Activated naive CD8-positive, alpha-beta T cell treated with anti-CD3 and anti-CD28 coated beads for 36 hours (primary cell): ENCODE measurements at places on chromosomes 2 and 18. TPM values are rescaled to one million over a fixed set of nuclear protein-coding genes. Genes with fewer than 3 reads are reported as not detected.
A peak's percentile ranks its signal among the peaks of the same experiment; 100 is the strongest.

NEU2 gene
- total RNA-seq, result not detected

SCN9A gene
- total RNA-seq, result not detected

MORN2 gene
- 9.8 TPM for total RNA-seq

LIPG gene
- 0.64 TPM for total RNA-seq

TCF4 gene
- total RNA-seq, result 1.3 TPM

NEU4 gene
- total RNA-seq, result 0.08 TPM

HPCAL1 gene
- total RNA-seq, result 105 TPM

DNA sequence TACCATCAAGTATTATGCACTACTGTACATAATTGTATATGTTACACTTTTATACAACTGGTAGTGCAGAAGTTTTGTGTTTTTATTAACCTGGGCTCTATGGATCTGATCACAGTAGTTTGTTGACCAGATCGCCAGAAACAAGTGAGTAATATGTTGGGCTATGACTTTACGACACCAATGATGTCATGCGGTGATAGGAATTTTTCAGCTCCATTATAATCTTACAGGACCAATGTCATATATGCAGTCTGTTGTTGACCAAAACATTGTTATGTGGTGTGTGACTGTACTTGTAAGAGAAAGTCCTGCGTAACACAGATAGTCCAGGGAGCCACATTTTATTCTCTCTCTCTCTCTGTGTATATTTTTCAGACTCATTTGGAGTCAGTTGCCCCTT, 4.5 kb upstream of the ACOXL start:
- no peak for DNase-seq

DNA sequence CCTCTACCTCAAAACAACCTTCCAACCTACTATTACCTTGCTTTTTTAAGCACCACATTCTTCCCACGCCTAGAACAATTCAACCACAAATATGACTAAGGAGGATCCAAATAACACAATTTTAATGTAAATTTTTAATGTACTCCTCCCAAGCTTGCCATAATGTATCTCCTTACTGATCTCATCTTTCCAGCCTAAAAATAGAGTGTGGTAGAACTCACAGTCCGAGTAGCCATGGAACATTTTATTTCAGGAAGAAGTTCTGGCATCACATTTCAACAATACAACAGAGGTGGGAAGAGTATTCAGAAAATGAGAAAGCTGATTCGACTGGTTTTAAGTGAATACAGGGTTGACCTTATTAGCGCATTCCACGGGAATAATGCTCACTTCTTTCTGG, 15.4 kb downstream of the FEZ2 start:
- no peak for DNase-seq

- no peak for DNase-seq
These were observed 199.1 kb downstream of the TRIB2 start for GRCh38 chr2:12915787-12916186.

- no peak for DNase-seq
These were observed 753.5 kb upstream of the PKDCC start for GRCh38 chr2:41294331-41294730.

DNA sequence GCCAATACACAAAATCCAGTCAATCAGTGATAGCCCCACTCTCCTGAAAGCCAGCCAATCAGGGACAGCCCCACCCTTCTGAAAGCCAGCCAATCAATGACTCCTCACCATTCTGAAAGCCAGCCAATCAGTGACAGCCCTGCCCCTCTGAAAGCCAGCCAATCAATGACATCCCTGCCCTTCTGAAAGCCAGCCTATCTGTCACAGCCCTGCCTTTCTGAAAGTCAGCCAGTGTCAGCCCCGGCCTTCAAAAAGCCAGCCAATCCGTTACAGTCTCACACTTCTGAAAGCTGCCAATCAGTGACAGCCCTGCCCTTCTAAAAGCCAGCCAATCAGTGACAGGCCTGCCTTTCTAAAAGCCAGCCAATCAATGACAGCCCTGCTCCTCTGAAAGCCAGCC, 95.9 kb upstream of the HDAC4 start:
- peak; percentile 11 for DNase-seq

DNA sequence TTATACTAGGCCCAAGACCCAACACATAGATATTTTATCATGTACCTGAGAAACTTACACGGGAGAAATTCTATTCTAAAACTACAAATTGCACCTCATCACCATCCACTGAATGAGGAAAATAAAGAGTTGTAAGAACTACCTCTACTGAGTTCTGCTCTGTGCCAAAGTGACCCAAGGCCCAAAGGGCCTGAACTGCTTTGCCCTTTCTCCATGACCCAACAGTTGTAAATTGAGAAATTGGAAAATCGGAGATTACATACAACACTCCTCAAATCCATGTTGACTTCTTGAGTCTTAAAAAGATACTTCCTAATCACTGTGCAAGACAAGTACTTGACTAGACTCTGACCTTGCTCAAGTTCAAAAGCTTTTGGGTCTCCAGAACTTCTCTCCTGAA, 8.8 kb downstream of the NR4A2 start:
- no peak for DNase-seq

- DNase-seq, result no peak
These were observed 4.2 kb downstream of the ARHGAP28 start for GRCh38 chr18:6733758-6734157.

GRCh38 chr2:236089271-236090026, 78.7 kb downstream of the GBX2 start:
- no peak for DNase-seq

- no peak for DNase-seq
These were observed 69.9 kb upstream of the HS6ST1 start for GRCh38 chr2:128388499-128388941.

GRCh38 chr2:216070195-216070594, 11.4 kb downstream of the PECR start:
- no peak for DNase-seq

- DNase-seq, result no peak
These were observed 3.0 kb downstream of the ACTR1B start for GRCh38 chr2:97660775-97661389.

- DNase-seq, result no peak
These were observed 11.9 kb downstream of the WDR43 start for GRCh38 chr2:28906376-28906775.
